ENCODE measurements at places on chromosomes 5 and 9. TPM values are rescaled to one million over a fixed set of nuclear protein-coding genes. Genes with fewer than 3 reads are reported as not detected.

GRCh38 chr9:95230046-95230445 lies 87.5 kb downstream of the FANCC start:
- no peak overlapping the region for H3K4me3 ChIP-seq
- DNase-seq: no peak
- H3K27ac ChIP-seq: no peak overlapping the region

- no peak for DNase-seq
- no peak overlapping the region for H3K27ac ChIP-seq
- H3K4me1 ChIP-seq: no peaks in the 10 kb centered on the region
- H3K27me3 ChIP-seq: no peaks in the 10 kb centered on the region
- peaks cover 17% of the 10 kb centered on the region for H3K36me3 ChIP-seq
- H3K4me3 ChIP-seq: no peak overlapping the region
These were observed 97.0 kb downstream of the DROSHA start for GRCh38 chr5:31434898-31435297.

DNA sequence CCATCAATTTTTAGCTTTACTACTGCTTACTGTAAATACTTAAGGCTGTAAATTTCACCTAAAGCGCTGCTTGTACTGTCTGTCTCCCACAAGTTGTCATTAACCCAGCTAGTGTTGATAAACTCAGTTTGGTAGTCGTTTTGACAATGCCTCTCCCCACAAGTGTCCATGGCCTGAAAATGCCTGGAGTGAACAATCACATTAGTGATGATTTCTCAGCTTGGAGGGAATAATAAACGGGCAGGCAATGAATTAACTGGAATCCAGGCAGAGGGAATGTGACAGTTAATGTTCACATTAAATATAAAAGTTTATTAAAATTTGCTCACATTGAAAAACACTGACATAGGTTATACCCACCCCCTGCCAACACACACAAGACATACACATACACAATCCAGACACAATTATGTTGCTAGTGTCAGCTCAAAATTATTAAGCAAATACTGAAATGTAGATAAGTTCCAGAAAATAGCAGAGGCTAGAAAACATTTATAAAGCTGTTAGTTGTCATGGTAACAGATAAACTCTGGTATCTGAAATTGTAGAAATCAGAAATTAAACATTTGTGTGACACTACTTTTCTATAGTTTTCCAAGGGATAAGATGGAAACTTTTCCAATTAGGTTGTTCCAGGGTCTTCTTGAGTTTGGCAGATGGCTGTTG lies 341.9 kb downstream of the DIRAS2 start:
- H3K4me3 ChIP-seq: no peak overlapping the region
- no peaks in the 10 kb centered on the region for H3K36me3 ChIP-seq
- no peak for DNase-seq
- H3K27ac ChIP-seq: no peak overlapping the region
- H3K27me3 ChIP-seq: no peaks in the 10 kb centered on the region
- H3K4me1 ChIP-seq: no peaks in the 10 kb centered on the region

- H3K4me3 ChIP-seq: no peak overlapping the region
- no peak for DNase-seq
These were observed 52.0 kb upstream of the SLC25A51 start for GRCh38 chr9:37955781-37956422.

GRCh38 chr9:76216161-76216649 lies 178.0 kb downstream of the RFK start:
- H3K27ac ChIP-seq: peak overlapping the region; percentile 63
- no peaks in the 10 kb centered on the region for H3K36me3 ChIP-seq
- H3K4me1 ChIP-seq: peaks cover 20% of the 10 kb centered on the region
- no peak for DNase-seq
- H3K27me3 ChIP-seq: no peaks in the 10 kb centered on the region
- H3K4me3 ChIP-seq: no peak overlapping the region

DNA sequence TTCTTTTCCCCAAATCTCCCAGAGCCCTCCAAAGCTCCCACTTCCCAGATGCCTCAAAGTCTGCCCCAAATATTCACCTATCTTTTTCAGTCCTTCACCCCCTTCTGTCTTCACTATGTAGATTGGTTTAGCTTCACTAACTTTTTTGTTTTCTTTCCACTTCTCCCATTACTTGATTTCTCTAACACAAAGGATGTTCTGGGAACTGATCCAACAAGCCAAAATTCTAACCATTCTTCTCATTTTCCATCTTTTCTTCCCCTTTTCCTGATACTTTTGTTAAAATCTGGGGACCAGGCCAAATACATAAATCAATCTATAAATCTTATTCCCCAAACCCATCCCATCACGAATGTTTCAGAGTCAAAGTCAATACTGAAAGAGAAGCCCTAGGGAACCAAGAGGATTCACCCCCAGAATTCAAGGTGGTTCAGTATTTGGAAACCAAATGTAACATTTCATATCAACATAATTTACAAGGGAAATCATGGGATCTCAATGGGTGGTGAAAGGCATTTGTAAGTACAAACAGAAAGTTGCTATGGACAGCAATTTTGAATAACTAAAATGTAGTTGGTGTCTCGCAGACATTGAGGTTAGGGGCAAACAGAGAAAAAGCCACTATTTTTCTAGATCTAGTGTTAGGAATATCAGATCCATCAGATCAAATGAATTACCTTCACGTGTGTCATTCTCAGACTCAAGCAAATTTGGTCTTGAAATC lies 35.3 kb downstream of the APTX start:
- H3K27ac ChIP-seq: no peak overlapping the region
- H3K4me3 ChIP-seq: no peak overlapping the region
- DNase-seq: no peak
- H3K27me3 ChIP-seq: no peaks in the 10 kb centered on the region
- H3K4me1 ChIP-seq: no peaks in the 10 kb centered on the region
- no peaks in the 10 kb centered on the region for H3K36me3 ChIP-seq

DNA sequence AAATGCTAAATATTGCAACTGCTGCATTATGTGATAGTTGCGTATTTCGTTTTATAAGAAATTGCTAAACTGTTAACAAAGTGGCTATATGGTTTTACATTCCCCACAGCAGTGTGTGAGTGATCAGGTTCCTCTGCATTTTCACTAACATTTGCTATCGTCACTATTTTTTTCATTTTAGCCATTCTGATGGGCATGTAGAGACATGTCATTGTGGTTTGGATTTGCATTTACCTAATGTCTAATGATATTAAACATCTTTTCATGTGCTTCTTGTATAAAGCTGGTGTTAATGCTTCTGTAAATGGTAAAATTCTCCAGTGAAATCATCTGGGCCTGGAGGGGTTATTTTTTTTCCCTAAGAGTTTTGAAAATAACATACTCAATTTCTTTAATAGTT lies 61.6 kb downstream of the ERCC6L2 start:
- H3K4me3 ChIP-seq: no peak overlapping the region
- H3K27ac ChIP-seq: no peak overlapping the region
- H3K4me1 ChIP-seq: no peaks in the 10 kb centered on the region
- DNase-seq: no peak

DNA sequence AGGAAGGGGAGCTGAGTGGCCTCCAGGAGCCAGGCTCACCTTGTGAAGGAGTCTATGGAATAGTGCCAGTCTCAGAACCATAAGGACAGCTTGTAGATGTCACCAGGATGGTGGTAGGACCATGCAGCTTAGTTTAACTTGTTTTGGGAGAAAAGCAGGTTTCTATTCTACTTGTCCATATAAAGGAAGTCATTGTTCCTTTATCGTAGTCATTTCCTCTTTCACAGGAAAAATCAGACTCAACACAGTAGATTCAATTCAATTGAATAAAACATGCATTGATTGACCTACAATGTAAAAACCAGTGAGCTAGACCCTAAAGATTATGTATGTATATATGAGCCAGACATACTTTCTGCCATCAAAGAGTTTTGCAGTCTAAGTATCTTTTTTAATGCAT lies 53.3 kb downstream of the MEGF10 start:
- H3K4me1 ChIP-seq: no peaks in the 10 kb centered on the region
- H3K27me3 ChIP-seq: no peaks in the 10 kb centered on the region
- H3K27ac ChIP-seq: no peak overlapping the region
- H3K4me3 ChIP-seq: no peak overlapping the region
- H3K36me3 ChIP-seq: no peaks in the 10 kb centered on the region

DNA sequence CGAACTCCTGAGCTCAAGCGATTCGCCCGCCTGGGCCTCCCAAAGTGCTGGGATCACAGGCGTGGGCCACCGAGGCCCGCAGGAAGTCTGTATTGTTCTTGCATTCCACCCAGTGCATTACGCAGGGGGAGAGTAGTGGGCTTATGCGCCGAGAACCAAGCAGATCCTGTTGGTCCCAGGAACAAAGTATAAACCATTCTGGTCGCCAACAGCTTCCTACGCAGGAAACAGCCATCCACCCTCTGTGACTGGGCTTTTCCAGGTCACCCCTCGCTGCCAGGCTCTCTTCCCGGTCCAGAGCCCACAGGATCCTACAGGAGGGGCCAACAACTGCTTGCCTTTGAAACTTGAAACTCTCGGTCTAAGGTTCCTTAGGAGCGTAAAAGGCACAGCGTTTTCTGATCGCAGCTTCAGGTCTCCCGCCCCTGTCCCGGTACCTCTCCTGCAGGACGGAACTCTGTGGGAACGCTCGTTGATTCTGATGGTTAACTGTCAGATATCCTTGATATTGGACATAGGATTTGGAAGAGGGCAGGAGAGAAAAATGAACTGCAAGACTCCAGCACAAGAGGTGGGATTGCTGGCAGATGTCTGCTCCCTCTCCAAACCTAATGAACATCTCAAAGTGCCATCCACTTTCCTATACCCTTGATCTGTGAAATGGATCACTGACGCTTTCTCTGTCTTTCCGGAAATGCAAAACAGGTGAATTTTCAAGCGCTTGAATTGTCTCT lies 4.2 kb upstream of the ANXA2R start:
- peaks cover 18% of the 10 kb centered on the region for H3K4me1 ChIP-seq
- peak overlapping the region; percentile 34 for H3K4me3 ChIP-seq
- H3K27ac ChIP-seq: peak overlapping the region; percentile 68
- H3K36me3 ChIP-seq: no peaks in the 10 kb centered on the region
- no peak for DNase-seq
- H3K27me3 ChIP-seq: no peaks in the 10 kb centered on the region

DNA sequence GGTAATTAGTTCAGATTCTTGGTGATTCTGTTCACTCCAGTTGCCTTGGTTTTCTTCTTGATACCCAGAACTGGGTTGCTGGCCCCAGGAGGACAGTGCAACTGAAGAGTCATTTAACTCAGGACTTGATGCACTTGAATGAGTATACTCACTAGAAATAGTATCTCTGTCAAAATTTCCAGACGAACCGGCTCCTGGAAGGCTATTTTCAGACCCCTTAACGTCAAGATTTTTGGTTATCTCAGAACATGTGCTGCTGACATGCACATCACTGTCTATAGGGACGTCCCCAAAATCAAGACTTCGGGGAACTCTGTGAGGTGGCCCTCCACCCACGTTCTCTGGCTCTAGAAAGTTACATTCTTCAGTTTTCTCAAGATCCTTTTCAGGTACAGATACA lies 56.7 kb upstream of the PCA3 start:
- no peaks in the 10 kb centered on the region for H3K27me3 ChIP-seq
- no peaks in the 10 kb centered on the region for H3K4me1 ChIP-seq
- no peaks in the 10 kb centered on the region for H3K36me3 ChIP-seq
- H3K27ac ChIP-seq: no peak overlapping the region
- H3K4me3 ChIP-seq: no peak overlapping the region
- DNase-seq: no peak

DNA sequence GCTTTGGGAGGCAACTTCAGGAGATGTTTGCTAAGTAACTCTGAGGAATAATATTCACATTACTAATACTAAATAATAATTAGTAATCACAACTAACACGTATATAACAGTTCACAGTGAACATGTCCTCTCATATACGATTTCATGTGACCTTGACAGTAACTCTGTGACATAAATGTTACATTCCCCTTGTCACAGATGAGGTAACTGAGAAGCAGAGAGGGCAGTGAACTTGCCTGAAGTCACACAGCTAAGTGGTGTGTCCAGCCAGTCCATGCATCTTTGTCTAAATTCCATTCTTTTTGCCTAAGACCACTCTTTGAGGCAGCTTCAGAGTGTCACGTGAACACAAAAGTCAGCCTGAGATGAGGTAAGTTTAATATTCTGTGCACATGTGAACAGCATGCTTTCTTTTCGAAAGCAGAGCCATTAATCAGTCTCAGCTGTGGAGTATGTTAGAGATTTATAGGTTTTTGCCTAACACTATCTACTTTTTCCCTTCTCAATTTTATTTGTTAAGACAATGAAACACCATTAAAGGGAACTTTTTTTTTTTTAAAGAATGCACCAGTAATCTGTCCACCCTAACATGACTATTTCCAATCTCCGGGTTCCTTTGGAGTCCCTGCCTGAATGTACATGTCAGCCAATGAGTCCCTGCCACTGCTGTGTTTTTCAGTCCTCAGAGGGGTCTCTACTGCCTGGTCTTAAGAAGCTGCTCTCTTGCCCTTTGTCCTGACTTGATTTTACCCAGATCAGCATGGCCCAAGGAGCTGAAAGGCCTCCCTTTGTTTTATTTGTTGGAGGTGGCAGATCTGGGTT lies 43.5 kb downstream of the SH3PXD2B start:
- no peak for DNase-seq
- H3K27ac ChIP-seq: peak overlapping the region; percentile 98
- peaks cover 83% of the 10 kb centered on the region for H3K4me1 ChIP-seq
- H3K4me3 ChIP-seq: no peak overlapping the region
- peaks cover 3% of the 10 kb centered on the region for H3K36me3 ChIP-seq

DNA sequence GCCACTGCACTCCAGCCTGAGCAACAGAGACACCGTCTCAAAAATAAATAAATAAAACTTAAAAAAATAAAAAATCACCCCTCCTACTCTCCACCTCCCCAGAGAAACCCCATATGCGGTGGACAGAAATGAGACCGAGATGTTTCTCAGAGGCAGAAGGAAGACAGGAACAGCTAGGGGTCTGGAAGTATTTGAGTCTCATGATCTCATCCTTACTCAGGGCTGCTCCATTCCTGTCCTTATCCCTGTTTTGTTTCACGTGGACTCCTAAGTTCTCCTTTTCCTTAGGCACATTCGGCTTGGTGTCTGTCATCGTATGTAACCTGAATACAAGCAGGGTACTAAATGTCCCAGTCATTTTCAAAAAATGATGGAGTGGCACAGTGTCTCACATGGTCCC lies 76.1 kb downstream of the C9orf50 start:
- H3K27ac ChIP-seq: no peak overlapping the region
- H3K36me3 ChIP-seq: no peaks in the 10 kb centered on the region
- no peaks in the 10 kb centered on the region for H3K27me3 ChIP-seq
- H3K4me1 ChIP-seq: peaks cover 14% of the 10 kb centered on the region

DNA sequence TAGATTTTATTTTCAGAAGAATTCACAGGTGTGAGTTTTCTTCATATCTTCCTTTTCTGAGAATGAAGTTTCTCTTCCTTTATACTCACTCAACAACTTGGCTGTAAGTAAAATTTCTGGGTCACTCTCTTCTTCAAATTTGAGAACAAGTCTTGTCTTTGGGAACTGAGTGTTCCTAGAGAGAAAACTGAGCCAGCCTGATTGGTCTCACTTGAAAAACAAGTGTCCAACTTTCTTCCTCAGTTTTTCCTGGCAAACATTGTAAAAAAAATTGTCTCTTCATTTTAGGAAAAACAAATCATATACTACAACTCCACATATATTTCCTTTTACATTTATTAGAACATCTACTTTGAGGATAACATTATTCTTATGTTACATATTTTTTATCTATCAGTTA lies 156.1 kb upstream of the GHR start:
- H3K36me3 ChIP-seq: no peaks in the 10 kb centered on the region
- no peak overlapping the region for H3K27ac ChIP-seq
- no peak for DNase-seq
- H3K27me3 ChIP-seq: no peaks in the 10 kb centered on the region

LTC4S gene
- total RNA-seq: 10.6 TPM
